Left renal cortex interstitium (tissue), 4 donors: ENCODE measurements at places on chromosomes 5 and 9. TPM values are rescaled to one million over a fixed set of nuclear protein-coding genes. Genes with fewer than 3 reads are reported as not detected.

GRCh38 chr5:158801268-158801667, 298.4 kb downstream of the EBF1 start:
- DNase-seq = no peak

DNA sequence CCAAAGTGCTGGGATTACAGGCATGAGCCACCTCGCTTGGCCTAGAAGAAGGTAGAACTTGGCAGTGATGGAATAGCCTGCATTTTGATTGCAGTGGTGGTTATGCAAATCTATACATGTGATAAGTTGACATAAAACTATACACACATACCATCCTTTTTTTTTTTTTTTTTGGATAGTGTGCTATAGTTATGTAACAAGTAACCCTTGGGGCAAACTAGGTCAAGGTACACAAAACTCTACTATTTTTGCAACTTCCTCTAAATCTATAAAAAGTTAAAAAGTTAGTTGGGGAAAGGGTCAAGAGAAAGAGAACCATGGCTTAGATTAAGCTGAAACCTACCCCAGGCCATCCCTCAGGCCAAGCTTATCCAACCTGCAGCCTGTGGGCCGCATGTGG, 11.1 kb downstream of the TRIM14 start:
- DNase-seq = no peak

GRCh38 chr9:124520206-124520596, 13.0 kb upstream of the NR5A1 start:
- no peak for DNase-seq

DNA sequence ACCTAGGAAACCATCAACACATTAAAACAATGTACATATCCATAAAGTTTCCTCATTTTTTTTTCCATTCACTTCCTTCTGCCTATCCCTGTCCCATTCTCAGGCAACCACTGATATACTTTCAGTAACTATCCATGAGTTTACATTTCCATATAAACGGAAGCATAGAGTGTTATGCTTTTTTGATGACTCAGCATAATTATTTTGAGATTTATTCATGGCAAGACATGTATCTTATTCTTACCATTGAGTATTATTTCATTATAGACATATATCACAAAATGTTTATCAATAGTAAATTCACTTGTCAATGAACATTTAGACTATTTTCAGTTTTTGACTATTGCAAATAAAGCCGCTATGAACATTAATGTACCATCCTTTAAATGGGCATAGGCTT, 1786.8 kb upstream of the ACO1 start:
- no peak for DNase-seq

GRCh38 chr9:68537616-68537880, 3.1 kb downstream of the TMEM252 start:
- no peak for DNase-seq

- DNase-seq = no peak
Measured at GRCh38 chr5:81303563-81303962, 2.2 kb downstream of the ZCCHC9 start.

GRCh38 chr9:16469184-16469583, 401.3 kb downstream of the BNC2 start:
- no peak for DNase-seq

Gene LIFR
- 80.8 TPM for polyA plus RNA-seq
